Activated T-cell treated with anti-CD3 and anti-CD28 coated beads for 4 hours (primary cell): ENCODE measurements at places on chromosomes 3 and 15.

- DNase-seq, result no peak
These were observed 196.8 kb downstream of the STT3B start for GRCh38 chr3:31729573-31729972.

GRCh38 chr15:31551323-31551722, 224.7 kb downstream of the KLF13 start:
- DNase-seq, result no peak

DNA sequence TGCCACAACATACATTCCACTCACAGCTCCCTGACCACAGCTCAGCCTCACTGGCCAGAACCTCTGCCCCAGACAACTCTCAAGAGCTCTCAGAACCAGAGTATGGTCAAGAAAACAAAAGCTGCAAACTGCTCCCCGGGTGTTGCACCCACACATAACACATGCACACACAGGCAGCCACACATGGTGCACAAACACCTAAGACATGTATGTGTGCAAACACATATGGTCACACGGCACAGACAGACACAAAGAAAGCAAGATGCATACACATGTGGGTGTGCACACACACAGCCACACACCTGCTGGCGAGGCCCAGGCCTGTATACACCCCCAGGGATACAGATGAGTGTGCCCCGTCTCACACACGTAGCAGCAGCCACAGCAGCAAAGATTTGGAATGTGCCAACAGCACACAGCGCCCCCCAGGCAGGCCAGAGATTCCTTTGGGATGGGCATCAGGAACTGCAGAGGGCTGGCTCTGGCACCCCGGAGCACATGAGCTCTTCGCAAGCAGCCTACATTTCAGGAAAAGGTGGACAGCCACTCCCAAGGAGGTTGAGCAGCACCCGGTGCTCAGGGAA, 6.6 kb downstream of the KLF15 start:
- no peak for DNase-seq

DNA sequence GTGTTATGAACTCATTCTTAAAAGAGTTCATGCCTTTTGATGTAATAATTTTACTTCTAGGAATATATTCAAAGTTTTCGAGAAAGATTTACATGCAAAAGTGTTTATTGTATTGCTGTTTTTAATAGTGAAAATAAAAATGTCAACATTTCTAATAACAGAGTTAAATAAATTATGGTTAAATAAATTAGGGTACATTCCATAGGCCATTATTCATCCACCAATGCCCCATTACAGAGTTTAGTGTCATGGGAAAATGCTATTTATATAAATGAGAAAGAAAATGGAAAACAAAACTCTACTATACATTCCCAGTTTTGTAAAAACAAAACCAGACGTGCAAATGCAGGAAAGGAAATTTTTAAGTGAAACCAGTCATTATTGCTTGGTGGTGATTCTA, 538.1 kb upstream of the TBL1XR1 start:
- DNase-seq, result no peak

GRCh38 chr3:105970283-105970682, 101.5 kb upstream of the CBLB start:
- DNase-seq, result no peak

- peak; percentile 71 for DNase-seq
These were observed at the start of gene C15orf62 for GRCh38 chr15:40769274-40770146. Gene C15orf62, plus strand, starts transcription at chr15:40769980. Its CDS starts 516 bp downstream, at chr15:40770496.

- no peak for DNase-seq
These were observed 94.1 kb downstream of the ASB7 start for GRCh38 chr15:100696452-100696851.

- DNase-seq, result no peak
These were observed 5.2 kb downstream of the HRH1 start for GRCh38 chr3:11159421-11159904.

DNA sequence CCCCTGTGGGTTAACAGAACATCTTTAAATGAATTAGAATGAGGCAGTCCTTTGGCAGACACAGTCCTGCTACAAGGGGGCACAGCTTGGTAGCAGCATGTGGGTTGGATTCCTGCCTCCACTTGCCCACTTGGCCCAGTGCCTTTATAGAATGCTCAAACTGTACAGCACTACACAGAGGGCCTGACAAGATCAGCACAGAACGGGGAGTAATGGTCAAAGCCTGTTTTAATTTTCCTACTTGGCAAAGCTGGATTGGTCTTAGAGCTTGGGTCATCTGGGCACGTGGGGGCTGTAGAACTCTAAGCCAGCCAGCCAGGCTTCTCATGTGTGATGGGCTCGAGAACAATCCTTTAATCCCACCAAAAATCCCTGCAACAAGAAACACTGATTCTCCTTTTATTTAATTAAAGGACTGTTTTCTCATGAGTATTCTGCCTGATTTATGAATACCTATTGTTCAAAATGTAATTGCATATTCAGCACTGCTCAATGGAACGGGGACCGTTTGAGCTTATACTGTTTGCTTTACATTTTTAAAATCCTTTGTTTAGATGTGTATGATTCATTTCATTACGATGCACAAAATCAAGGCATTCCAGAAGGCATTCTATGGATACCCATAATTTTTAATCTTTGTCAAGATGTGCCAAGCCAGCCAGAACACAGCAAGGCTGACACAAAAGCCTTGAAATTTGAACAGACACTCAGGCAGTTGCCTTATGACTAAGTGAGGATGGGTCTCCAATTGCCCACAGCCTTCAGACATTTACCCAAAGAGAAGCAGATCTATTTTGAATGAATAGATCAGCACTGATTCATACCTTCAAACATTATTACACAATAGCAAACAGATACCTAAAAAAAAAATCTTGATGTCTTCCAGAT, 249.3 kb upstream of the TGFBR2 start:
- no peak for DNase-seq

DNA sequence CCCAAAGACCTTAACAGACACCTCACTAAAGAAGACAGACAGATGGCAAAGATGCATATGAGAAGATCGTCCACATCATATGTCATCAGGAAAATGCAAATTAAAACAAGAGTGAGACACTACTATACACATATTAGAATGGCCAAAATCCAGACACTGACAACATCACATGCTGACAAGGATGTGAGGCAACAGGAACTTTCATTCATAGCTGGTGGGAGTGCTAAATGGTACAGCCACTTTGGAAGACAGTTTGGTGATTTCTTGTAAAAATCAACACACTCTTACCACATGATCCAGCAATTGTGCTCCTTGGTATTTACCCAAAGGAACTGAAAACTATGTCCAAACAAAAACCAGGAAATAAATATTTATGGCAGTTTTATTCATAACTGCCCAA, 17.6 kb downstream of the CHDH start:
- DNase-seq, result no peak

- no peak for DNase-seq
These were observed 129.7 kb upstream of the TUSC7 start for GRCh38 chr3:116579840-116580239.

- DNase-seq, result no peak
These were observed 39.6 kb downstream of the ZNF860 start for GRCh38 chr3:32021155-32021554.

DNA sequence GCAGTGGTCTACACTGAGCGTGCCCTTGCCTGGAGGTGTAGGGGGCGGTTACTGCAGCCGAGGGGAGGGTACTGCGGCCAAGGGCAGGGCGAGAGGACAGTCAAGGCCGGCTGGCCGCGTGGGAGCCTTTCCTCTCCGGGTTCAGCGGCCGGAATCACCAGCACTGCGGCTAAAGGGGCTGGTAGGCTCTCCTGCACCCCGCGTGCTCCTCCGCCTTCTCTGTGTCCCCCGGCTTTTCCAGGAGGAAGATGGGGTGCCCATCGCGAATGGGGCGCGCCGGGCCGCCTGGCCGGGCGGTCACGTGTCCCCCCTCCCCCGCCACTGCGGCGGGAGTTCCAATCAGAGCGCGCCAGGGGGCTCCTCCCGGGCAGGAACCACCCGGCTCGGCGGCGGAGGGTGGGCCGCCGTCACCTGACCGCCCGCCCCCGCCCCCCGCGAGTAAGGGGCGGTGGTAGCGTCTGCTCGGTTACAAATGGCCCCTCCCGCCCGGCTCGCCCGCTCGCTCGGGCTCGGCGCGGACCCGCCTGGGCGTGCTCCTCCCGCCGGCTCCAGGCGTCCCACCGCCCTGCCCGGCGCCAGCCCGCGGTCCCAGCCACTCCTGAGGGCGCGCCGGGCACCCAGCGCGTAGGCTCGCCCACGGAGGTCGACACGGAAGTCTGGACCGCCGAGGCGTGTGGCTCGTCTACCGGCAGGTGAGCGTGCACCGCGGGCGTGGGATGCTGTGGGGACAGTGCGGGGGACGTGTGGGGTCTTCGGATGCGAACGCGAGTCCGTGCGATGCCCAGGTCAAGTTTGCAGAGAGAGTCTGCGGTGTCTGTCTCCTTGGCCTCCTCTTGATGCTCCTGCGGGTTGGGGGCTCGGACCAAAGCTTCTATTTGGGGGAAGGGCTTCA, 242.6 kb upstream of the TOPAZ1 start:
- no peak for DNase-seq

GRCh38 chr3:25292595-25292994, 135.5 kb upstream of the RARB start:
- no peak for DNase-seq
